ENCODE measurements at places on chromosomes 2 and 18.

DNA sequence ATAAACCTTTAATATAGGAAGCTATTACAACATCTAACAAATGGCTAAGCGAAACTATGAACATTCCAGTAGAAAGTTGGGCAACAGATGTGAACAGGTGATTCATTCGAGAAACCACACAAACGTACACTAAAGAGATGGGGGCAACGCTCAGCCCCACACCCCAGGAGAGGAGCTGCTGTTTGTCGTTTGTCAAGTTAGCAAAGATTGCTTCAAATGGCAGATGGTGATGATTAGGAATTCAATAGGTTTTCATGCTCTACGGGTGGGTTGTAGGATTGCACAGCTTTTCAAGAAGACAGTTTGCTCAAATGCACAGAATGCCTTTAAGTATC is 154.7 kb upstream of the HDAC4 start:
- ATAC-seq = no peak

GRCh38 chr2:238023608-238024007 is 37.2 kb upstream of the SCLY start:
- ATAC-seq = no peak

GRCh38 chr18:9951022-9951859 is 37.4 kb downstream of the VAPA start:
- no peak for ATAC-seq

DNA sequence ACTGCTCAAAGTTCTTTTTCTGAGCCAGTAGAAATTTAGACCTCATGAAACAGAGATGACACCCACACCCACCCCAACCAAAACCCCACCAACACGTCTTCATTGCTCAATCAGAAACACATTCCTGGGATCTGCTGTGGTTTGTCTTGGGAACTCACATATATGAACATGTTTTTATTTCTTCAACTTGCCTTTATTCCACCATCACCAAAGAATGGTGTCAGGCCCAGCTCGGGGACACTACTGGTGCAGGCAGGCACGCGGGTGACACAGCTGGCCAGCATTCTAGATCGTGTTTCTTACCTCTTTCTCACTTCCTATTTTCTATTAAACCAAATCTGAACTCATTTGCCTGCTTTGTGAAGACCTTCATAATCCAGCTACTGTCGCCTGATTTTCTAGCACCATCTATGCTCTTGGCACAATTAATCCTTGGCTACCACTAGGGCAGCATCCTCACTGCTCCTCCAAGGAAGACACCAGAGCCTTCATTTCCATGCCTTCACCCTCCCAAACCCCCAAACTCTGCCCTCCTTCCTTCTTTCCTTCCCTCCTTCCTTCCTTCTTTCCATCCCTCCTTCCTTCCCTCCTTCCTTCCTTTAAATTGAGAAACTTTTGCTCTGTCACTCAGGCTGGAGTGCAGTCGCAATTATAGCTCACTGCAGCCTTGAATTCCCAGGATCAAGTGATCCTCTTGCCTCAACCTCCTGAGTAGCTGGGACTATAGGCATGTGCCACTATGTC is 157.1 kb downstream of the BCL2 start:
- ATAC-seq = peak; percentile 73

DNA sequence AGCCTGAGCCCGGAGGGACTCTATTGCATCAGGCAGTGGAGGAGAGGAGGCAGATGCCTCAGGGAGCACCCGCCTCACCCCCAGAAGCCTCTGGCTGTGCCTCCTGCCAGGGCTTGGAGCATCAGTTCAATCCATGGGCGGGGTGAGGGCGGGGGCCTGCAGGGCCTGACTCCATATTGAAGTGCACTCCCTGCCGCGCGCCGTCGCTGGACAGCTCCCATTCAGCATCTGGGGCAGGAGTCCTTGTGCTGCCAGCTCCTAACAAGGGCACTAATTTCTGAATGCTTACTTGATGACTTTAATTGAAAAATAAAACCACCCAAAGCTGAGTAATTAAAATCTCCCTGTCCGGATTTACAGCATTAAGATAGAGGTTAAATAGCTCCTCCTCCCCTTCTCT is 23.8 kb downstream of the C1QL2 start:
- no peak for ATAC-seq

GRCh38 chr18:32383050-32383819 is 87.4 kb downstream of the GAREM1 start:
- no peak for ATAC-seq

- ATAC-seq = no peak
Observed at GRCh38 chr2:14348247-14348646, 284.3 kb upstream of the LRATD1 start.

- ATAC-seq = no peak
Observed at GRCh38 chr2:172153757-172154156, 51.1 kb upstream of the DLX2 start.

GRCh38 chr2:123101434-123101833 is 923.7 kb upstream of the CNTNAP5 start:
- ATAC-seq = no peak

DNA sequence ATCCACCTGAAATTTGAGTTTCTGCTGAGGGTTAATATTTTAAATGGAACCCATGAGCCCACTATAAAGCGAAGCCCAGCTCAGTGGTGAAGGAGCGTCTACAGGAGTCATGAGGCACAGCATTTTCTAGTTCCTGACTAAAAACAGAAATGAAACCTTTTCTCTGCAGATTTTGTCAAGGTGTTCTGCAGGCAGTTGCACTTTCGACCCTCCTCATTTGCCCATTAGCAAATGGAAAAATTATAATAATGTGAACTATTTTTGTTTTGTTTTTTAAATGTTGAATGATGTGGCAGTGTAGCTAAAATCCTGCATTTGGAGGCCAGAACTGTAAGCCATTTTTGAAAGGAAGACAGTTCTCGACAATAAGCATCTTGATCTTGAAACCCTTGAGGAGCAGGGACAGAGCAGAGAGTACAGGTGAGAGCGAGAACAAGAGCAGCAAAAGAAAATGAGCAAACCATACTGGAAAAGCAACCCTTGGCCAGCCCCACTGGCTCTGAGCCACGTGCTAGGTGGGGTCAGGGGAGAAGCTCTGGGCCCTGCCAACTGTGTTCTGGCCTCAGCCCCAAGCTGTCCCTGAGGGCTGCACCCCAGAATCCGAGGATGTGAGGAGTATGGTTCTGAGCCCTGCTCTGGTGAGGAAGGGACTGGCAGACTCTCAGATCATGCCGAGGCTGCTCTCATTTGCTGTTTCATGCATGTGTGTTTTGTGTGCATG is 26.4 kb upstream of the COPS8 start:
- ATAC-seq = peak; percentile 86

DNA sequence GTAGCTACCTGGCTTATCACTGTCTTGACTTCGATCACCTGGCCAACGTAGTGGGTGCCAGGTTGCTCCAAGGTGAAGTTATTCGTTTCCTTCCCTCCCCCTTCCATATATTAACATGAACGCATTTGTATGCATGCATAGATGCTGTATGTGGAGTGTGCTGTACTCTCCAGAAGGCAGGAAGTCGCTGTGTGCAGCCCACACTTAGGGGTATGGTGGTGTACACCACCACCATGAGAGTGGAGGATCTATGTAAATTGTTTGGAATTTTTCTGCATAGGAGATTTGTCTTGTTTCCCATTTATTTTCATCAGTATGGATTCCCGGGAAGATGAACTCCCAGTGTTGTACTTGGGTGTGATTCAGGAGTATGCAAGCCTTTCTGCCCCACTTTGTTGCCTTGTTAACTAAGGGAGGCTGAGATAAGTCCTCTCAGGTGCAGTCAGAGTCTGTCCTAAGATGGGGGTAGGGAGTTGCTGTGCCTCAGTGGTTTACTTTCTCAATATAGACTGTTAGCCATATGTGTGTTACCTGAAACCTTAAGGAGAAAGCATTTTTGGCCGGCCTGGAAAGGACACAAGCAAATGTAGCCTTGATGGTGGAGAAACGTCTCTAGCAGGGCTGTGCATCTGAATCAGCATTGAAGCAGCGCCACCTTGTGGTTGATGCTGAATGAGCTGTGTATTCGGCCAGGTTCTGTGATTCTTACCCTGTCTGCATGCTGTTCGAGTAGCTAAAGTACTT is 149.8 kb downstream of the TANC1 start:
- ATAC-seq = peak; percentile 73

Measured in stimulated activated memory B cell treated with anti-CD40 and anti-IgM and Interleukin-4, amounts not matched to agents 10 μg/mL and 1 μg/mL and 100 μg/mL, for 72 hours (primary cell).